ENCODE measurements at places on chromosomes 1 and 21.

DNA sequence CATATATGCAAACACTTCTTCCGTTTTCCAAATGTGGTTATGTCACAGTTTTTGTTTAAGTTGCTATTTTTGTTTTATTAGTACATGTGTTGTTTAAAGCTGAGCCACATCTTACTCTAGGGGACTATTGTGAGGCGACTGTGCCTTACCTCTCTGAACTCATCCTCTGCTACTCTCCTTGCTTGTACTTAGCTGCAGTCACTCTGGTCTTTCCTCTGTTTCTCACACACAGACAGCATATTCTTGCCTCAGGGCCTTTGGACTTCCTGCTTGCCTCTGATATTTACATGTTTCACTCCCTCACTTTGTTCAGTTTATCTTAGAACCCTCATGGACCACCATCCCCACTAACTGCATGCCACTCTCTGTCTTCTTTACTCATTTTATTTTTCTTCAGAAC lies 101.1 kb downstream of the MACF1 start:
- DNase-seq, result no peak

GRCh38 chr1:30088594-30088993 lies 634.8 kb downstream of the MATN1 start:
- DNase-seq, result no peak

DNA sequence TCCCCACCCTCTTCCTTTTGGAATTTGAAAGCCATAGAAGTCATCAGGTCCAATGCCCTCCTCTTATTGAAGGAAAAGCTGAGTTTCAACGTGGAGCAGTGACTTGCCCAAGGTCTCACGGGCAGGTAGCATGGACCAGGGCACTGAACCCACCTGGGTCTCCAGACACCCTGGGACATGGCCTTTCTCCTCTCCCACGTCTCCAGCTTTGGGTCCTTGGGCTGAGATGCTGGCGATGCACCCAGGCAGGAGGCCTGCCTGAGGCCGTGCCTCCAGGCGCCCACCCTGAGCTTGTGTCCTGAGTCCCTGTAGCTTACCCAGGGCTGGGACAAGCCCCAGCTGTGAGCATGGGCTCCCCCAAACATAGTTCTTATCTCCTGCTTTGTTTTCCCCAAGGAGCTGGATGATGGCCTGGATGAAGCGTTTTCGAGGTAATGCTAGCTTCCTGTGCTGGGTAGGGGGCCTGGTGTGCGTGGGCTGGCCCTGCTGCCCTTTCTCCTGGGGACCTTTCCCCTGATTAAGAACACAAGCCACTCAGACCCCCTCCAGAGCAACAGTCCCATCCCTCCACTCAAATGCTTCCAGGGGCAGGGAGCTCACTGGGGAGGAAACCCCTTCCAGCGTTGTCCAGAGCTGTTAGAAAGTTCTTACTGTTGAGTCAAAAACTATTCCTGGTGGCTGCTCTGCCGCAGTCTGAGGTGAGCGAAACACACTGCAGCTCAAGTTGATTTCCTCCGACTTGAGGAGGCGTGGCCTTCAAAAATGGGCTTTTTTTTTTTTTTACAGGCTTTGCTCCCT lies 21.6 kb downstream of the LDLRAP1 start:
- DNase-seq, result no peak

DNA sequence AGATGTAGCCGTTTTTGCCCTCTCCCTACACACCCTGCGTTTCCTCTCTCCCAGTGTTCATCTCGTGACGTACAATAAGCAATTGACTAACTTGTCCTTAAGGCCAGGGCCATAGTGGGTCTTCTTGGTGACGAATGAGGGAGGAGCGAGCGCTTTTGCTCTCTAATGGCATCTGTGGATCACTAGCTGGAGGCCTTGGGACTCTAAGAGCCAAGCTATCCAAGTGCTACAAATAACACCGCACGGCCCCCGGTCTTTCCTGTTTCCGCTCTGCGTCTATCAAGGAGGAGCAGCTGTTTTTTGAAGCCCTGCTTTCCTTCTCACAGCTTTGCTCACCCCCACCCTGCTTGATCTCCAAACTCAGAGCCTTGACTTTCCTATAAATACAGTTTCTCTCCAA lies 25.2 kb downstream of the EVA1C start:
- no peak for DNase-seq

GRCh38 chr1:38745476-38746401 lies 113.8 kb downstream of the RRAGC start:
- DNase-seq, result no peak

DNA sequence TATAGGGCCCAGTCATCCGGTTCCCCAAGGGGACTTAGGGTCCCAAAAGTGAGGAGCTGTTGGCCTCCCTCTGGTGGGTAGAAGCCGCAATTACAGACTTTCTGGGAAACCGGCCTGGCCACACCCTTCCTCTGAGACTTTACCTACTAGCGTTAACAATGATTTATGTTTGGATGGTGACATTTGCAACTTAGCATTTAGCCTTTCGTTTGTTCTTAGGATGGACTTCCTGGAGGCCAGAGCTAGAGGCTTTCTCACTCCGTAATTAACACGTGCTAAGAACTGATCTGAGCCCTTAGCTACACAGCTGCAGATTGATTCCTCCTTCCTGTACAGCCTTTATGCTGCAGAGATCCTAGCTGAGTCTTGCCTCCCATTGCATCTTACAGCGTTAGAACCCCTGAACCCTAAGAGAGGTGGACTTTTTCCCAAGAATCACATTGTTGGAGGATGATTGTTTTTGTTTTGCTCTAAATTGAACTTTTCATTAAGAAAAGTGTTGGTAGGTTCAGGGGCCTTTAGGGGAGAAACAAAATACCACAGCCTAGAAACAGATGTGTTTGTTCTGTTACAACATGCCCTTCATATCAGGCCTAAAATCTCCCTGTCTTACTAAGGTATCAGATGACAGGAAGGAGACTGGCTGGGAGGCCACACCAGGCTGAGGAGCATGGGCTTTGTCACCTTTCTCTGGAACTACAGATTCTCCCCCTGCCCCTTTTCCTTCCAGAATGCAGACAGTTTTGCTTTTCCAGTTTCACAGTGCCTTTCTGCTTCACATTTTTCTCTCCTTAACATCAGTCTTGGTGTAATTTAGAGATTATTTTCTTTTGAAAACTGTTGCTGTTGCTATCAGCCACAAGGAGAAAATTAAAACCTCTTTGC lies 1.9 kb downstream of the S100A11 start:
- DNase-seq, result peak; percentile 75

DNA sequence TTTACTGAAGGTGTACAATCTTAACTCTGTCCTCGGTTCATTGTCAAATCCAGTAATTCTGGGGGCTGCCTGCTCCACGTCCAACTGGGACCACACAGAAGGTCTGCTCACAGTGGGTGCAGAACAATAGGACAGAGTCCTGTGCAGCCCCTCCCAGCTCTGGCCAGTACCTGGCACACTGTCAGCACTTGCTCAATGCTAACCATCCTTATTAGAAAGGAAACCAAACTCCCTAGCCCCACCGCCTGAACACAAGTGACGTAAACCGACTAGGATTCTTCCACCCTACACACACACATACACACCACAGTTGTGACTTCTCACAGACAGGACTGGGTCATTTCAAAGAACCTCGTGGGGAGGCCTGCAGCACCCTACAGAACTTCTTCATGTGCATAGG lies 5.2 kb downstream of the BCAR3 start:
- no peak for DNase-seq

- DNase-seq, result no peak
Measured at GRCh38 chr1:244099258-244099930, 48.3 kb downstream of the ZBTB18 start.

DNA sequence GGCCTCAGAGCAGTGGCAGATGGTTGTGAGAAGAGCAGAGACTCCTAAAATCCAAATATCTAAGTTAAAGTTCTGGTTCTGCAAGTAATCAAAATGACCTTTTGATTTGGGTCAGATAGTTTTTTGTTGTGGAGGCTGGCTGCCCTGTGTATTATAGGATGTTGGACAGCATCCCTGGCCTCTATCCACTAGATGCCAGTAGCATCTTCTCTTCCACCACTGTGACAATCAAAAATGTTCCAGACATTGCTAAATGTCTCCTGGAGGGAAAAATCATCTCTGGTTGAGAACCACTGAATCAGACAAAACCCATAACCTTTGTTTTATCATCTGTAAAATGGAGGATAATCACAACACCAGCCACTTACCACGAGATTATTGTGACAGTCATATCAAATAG lies 5.9 kb upstream of the DPT start:
- DNase-seq, result no peak

- DNase-seq, result no peak
Measured at GRCh38 chr1:47031059-47031458, 7.6 kb downstream of the CYP4X1 start.

GRCh38 chr1:178541829-178542553 lies 29.1 kb downstream of the TEX35 start:
- DNase-seq, result peak; percentile 61

GRCh38 chr21:26057477-26058170 lies 112.9 kb downstream of the APP start:
- DNase-seq, result no peak

- DNase-seq, result no peak
Measured at GRCh38 chr1:2306151-2306978, 78.2 kb downstream of the SKI start.

DNA sequence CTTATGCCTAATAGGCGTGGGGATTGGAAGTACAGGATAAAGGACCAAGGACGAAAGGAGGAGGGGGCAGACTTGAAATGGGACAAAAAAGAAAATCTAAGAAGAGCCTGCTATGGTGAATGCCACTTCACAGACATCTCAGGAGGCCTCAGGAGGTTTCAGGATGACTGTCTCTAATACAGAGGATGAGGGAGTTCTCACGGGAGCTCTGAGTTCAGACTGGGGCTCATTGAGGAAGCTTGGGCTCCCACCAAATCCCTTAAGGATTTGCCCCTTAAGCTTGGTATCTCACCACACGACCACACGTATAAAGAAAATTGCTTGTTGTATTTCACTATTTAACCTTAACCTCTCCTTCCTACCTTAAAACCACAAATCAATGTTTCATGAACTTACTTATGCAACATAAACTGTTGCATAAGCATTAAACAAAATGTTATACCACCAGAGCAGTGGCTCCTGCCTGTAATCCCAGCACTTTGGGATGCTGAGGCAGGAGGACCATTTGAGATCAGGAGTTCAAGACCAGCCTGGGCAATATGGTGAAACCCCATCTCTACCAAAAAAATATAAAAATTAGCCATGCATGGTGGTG lies 12.4 kb downstream of the SLC30A1 start:
- DNase-seq, result no peak

DNA sequence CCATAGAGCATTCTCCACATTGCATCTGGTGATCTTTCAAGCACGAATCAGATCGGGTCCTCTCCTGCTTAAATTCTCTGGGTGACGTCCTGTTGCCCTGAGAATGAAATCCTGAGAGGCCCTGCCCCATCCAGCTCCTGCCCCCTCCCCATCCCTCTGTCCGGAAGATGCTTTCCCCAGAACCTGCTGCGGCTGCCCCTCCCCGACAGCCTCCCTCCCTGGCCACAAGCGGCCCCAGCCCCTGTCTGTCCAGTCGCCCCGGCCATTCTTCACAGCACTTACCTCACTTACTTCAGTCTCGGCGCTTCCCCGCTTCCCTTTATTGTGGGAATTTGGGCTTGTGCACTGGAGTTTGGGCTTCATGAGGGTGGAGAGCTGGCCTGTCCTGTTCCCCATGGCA lies 40.3 kb downstream of the TAS1R2 start:
- DNase-seq, result no peak

DNA sequence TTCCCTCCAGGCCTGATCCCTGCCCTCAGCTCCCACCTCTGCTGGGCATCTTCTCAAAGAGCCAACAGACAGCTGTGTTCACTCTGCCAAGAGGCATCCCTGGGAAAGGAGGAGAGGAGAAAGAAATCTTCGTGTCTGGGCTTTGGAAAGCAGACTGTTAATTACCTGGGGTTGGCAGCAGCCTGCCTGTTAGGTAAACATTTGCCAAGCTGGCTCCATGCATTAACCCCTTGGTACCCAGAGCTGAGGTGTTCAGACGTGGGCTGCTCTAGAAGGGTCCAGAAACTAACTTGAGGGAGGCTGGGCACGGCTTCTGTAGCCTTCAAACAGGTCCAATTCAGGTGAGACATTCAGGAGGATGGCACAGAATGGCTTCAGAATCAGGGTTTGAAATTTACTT lies 8.7 kb upstream of the EXTL1 start:
- DNase-seq, result no peak

- no peak for DNase-seq
Measured at GRCh38 chr1:66288048-66288447, 245.9 kb upstream of the SGIP1 start.

GRCh38 chr1:91781901-91782622 lies 103.9 kb downstream of the TGFBR3 start:
- DNase-seq, result no peak

GRCh38 chr1:104238991-104239390 lies 489.3 kb downstream of the AMY1C start:
- peak; percentile 48 for DNase-seq

DNA sequence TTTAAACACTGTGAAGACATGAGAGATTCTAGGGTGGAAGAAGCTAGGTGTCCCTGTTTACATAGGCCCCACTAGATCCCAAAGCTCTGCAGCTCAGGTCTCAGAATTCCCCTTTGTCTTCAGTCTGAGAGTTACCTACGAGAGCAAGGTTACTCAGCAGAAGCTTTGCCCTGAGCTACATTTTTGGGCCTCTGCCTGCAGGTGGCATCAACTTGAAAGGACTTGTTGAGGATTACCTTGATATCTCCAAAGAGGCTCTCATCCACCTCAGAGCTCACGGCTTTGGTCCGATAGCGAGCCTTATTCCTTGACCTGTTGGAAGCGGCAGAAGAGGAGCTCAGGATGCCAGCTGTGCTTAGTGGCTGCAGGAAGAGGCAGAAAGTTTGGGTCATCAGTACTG lies 7.0 kb downstream of the CFAP45 start:
- no peak for DNase-seq

GRCh38 chr21:41778930-41779600 lies 12.2 kb upstream of the RIPK4 start:
- DNase-seq, result no peak

DNA sequence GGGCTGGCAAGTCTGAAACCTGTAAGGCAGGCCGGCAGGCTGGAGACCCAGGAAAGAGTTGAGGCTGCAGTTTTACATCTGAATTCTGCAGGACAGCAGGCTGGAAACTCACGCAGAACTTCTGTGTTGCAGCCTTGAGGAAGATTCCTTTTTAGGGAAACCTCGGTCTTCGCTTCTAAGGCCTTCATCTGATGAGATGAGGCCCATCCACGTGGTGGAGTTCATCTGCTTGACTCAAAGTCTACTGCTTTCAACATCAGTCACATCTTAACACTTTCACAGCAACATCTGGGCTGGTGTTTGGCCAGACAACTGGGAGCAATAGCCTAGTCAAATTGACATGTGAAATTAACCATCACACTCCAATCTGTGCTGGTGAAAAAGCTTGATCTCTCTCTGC lies 57.1 kb downstream of the EVA1C start:
- no peak for DNase-seq
